Iris pigment epithelial cell (primary cell): ENCODE measurements at places on chromosomes 4 and X.
A peak's percentile ranks its signal among the peaks of the same experiment; 100 is the strongest.

DNA sequence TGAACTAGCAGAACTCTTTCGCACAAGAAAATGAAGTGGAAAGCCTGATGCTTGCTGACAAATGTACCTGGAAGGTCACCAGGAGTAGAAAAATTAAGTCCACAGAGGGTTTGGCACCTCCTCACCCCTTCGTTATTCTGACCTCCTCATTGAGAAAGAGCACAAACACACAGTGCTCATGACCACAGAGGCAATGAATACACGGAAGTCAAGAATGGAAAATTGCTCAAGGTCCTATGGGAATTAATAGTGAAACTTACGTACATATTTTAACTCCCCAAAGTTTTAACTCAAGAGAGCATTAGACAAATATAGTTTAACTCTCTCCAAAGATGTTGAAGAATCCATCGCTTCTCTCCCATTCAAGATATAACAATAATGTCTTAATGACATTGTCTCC is 83.6 kb upstream of the CAMK2D start:
- no peak for DNase-seq

DNA sequence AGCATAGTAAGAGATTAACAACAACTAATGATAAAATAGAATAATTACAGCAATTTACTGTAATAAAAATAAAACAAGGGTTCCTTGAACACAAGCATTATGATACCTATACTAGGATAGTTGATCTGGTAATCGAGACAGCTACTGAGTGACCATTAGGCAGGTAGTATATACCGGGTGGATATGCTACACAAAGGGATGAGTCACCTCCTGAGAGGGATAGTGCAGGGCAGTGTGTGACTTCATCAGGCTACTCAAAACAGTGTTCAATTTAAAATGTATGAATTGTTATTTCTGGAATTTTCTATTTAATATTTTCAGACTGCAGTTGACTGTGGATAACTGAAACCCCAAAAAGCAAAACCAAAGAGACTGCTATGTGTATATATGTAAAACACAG is 9.7 kb upstream of the ANTXR2 start:
- DNase-seq: peak; percentile 45

DNA sequence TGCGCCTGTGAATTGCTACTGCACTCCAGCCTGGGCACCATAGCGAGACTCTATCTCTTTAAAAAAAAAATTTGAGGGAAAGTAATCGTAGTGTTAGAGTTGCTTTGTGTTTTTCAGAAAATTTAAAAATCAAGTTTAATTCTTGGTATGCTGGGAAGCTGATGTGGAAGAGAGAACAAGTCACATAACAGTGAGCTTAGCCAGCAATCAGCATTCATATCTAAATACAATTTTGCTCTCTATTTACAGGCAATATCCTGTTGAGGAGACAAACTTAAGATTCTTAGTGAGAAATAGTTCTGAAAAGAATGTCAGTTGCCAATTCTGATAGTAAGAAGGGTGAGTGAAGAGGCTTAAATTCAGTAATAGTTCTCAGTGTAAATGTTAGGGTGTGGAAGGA is 9.6 kb upstream of the NDUFC1 start:
- DNase-seq: no peak

- no peak for DNase-seq
Measured at GRCh38 chr4:59966758-59967157, 1233.4 kb upstream of the ADGRL3 start.

DNA sequence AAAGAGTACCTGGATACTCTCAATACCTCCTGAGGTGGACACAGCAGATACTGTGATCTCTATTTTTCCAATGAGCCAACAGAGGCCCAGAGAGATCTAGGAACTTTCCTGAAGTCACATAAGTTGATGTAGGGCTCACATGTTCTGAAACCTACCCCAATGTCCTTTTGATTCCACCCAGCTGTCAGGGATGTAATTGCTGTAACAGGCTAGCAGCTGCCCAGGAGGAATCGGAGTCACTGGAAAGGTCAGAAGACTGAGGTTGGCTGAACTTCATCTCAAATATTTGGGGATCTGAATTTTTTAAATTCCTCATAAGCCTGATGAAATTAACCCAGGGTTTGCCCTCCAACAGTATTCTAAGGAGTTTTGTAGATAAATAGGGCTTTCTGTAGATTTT is 52.5 kb upstream of the PROM1 start:
- DNase-seq: no peak
